ENCODE measurements at places on chromosomes 4 and X. TPM values are rescaled to one million over a fixed set of nuclear protein-coding genes. Genes with fewer than 3 reads are reported as not detected.

DNA sequence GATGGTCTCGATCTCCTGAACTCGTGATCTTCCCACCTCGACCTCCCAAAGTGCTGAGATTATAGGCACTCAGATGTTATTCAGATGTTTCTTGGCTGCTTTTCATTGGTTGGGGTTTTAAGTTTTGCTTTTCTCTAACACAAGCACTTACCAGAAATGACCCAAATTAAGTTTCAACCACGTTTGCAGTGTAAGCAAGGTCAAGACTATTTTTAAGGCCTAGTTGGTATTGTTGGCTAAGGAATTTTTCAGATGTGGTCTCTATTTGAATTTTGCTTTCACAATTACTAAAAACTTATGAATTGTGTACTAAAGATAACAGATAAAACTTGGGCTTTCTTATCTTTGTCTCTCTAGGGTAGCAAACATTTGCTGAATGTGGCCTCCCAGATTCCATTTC lies 1756.9 kb upstream of the TENM3 start:
- no peaks in the 10 kb centered on the region for H3K27me3 ChIP-seq
- DNase-seq = no peak
- no peak overlapping the region for H3K4me3 ChIP-seq
- H3K27ac ChIP-seq = no peak overlapping the region
- no peaks in the 10 kb centered on the region for H3K36me3 ChIP-seq

DNA sequence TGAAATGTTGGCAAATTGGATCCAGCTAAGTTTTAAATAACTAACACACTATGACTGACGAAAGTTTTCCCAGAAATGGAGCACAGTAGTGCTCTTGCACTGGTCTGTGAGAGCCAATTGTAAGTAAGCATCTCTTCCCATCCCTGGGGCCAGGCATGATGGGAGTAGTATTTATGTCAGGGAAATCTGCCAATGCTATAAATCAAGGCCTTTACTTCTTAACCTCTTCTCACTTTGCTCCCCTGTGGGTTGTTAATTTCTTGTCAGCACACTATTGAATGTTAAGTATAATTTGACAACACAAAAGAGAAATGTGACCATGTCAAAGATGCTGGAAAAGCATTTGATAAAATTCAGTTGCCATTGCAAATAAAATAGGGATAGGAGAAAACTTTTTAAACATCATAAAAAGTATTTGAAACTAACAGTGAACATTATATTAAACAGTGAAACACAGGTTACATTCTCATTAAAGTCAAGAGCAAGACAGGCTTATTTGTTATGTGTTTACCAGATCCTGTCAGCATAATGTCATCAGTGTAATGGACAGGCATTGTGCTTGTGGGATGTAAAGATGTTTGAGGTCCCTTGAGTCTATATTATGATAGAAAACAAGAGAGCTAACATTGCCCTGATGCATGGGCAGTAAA lies 5.0 kb downstream of the F8A1 start:
- H3K36me3 ChIP-seq = no peaks in the 10 kb centered on the region
- DNase-seq = no peak
- no peak overlapping the region for H3K4me3 ChIP-seq
- no peaks in the 10 kb centered on the region for H3K27me3 ChIP-seq

GPR78 gene
- 0.07 TPM for total RNA-seq

DNA sequence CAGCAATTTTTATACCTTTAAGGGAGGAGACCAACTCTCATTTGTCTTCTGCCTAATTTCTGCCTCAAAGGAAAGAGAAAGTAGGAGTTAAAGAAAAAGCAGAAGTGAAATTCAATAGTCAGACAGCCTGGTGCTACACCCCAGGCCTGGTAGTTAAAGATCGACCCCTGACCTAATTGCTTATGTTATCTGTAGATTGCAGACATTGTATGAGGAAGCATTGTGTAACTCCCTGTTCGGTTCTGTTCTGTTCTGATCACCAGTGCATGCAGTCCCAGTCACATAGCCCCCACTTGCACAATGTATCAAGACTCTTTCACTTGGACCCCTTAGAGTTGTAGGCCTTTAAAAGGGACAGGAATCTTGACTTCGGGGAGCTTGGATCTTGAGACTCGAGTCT lies 335.9 kb upstream of the AR start:
- DNase-seq = no peak
- H3K4me3 ChIP-seq = no peak overlapping the region
- no peaks in the 10 kb centered on the region for H3K27me3 ChIP-seq
- H3K36me3 ChIP-seq = no peaks in the 10 kb centered on the region

GRCh38 chrX:83446355-83446754 lies 61.7 kb upstream of the POU3F4 start:
- H3K27me3 ChIP-seq = no peaks in the 10 kb centered on the region
- DNase-seq = no peak
- H3K4me1 ChIP-seq = no peaks in the 10 kb centered on the region
- no peak overlapping the region for H3K4me3 ChIP-seq
- no peaks in the 10 kb centered on the region for H3K36me3 ChIP-seq
- H3K27ac ChIP-seq = no peak overlapping the region

SLC25A31 gene
- total RNA-seq = 0.04 TPM

DNA sequence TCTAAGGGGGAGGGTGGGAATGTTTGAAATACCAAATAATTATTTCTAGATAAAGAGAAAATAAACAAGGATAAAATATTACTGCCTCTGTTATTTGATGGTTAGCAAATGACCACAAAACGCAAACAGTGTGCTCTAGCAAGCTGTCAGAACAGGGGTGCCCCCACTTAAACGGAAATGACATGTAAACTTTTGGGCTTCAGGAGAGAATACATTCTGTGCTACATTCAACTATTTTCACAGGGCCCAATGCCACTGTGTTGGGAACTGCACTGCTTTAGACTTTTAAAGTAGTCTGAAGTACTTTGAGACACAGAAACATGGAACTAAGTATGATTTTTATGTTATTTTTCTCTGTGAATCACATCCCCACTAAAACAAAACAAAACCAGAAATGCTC lies 14.1 kb downstream of the CD40LG start:
- H3K4me1 ChIP-seq = no peaks in the 10 kb centered on the region
- no peak overlapping the region for H3K4me3 ChIP-seq
- H3K36me3 ChIP-seq = no peaks in the 10 kb centered on the region
- DNase-seq = no peak
- no peak overlapping the region for H3K27ac ChIP-seq

- no peak overlapping the region for H3K27ac ChIP-seq
- DNase-seq = no peak
- no peak overlapping the region for H3K4me3 ChIP-seq
- no peaks in the 10 kb centered on the region for H3K27me3 ChIP-seq
These were observed 219.3 kb upstream of the LDB2 start for GRCh38 chr4:17117746-17118145.

- peaks cover 14% of the 10 kb centered on the region for H3K36me3 ChIP-seq
- no peaks in the 10 kb centered on the region for H3K4me1 ChIP-seq
- H3K27ac ChIP-seq = no peak overlapping the region
- no peak overlapping the region for H3K4me3 ChIP-seq
- no peaks in the 10 kb centered on the region for H3K27me3 ChIP-seq
These were observed 50.2 kb downstream of the ZNF827 start for GRCh38 chr4:145888393-145888792.

- no peaks in the 10 kb centered on the region for H3K36me3 ChIP-seq
- H3K27me3 ChIP-seq = peaks cover 10% of the 10 kb centered on the region
- peaks cover 7% of the 10 kb centered on the region for H3K4me1 ChIP-seq
- DNase-seq = no peak
- H3K4me3 ChIP-seq = no peak overlapping the region
These were observed 4.4 kb upstream of the ABLIM2 start for GRCh38 chr4:8163026-8163425.

DNA sequence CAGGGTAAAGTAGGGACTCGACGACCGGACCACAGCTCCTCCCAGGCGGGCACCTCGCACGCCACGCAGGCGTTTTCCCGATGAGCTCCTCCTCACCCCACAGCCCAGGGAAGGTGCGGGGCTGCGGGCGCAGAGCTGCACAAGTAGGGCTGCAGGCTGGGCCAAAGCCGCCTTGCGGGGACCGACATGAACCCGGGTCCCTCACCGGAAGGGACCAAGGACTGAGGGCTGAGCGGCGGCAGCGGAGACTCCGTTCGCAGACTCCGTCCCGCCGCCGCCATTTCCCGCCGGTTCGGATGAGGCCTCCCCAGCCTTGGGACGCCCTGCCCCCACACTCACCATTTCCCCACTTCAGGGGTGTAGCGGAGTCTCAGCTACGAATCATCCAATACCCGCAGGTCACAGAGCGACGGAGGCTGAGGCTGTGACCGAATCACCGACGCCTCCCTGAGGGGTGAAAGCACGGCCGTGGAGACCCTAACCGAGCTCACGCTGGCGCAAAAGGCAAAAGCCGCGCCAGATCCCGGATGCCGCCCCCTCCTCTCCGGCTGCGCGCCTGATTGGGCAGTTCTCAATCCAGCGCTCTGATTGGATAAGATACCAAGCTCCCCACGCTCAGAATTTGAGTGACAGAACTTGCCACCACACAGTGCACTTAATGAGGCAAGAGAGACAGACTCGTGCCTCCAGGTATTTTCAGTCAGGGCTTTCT lies at the start of gene ZNF732:
ZNF732 (minus strand) TSS at position 506 of the 712 bp plus-strand sequence; CDS start at position 342, 164 bp downstream.
- no peak within 1 kb of the TSS for H3K27ac ChIP-seq
- H3K4me3 ChIP-seq = no peak within 1 kb of the TSS

GAGE12E gene
- not detected for total RNA-seq

ARHGAP36 gene
- total RNA-seq = not detected

DNA sequence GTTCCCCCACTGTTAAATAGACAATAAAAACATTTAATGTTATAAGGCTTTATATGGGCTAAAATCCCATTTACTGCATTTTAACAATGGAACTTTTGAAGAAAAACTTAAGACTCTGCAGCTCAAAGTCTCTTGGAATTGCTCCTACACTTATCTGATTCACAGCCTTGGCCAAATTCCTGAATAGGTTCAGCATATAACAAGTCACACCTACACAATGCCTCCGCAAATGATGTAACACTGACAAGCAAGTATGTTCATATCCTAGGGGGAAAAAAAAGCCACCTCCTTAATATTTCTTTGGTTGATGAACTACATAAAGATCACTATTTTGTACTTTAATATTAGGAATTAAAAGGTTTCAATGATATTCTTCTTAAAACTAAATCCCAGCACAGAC lies 34.5 kb downstream of the RPS6KA6 start:
- no peaks in the 10 kb centered on the region for H3K4me1 ChIP-seq
- no peaks in the 10 kb centered on the region for H3K36me3 ChIP-seq
- H3K4me3 ChIP-seq = no peak overlapping the region
- H3K27me3 ChIP-seq = no peaks in the 10 kb centered on the region
- DNase-seq = no peak

GRCh38 chrX:97756879-97757278 lies 873.2 kb downstream of the RPA4 start:
- no peaks in the 10 kb centered on the region for H3K27me3 ChIP-seq
- H3K27ac ChIP-seq = no peak overlapping the region
- DNase-seq = no peak
- H3K36me3 ChIP-seq = no peaks in the 10 kb centered on the region

DNA sequence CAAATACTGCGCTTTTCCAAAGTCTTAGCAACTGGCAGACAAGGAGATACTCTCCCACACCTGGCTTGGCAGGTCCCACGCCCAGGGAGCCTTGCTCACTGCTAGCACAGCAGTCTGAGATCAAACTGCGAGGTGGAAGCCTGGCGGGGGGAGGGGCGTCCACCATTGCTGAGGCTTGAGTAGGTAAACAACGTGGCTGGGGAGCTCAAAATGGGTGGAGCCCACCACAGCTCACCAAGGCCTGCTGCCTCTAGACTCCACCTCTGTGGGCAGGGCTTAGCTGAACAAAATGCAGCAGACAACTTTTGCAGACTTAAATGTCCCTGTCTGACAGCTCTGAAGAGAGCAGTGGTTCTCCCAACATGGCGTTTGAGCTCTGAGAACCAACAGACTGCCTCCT lies 23.0 kb upstream of the NFKB1 start:
- peak overlapping the region; percentile 59 for H3K4me3 ChIP-seq
- H3K36me3 ChIP-seq = no peaks in the 10 kb centered on the region
- H3K27me3 ChIP-seq = no peaks in the 10 kb centered on the region
- DNase-seq = peak; percentile 52
- H3K27ac ChIP-seq = no peak overlapping the region

PRAF2 gene
- not detected for total RNA-seq

GRCh38 chr4:86108137-86108536 lies 251.7 kb downstream of the MAPK10 start:
- no peak for DNase-seq
- no peak overlapping the region for H3K27ac ChIP-seq
- no peaks in the 10 kb centered on the region for H3K27me3 ChIP-seq
- H3K4me1 ChIP-seq = peaks cover 15% of the 10 kb centered on the region
- no peaks in the 10 kb centered on the region for H3K36me3 ChIP-seq

DNA sequence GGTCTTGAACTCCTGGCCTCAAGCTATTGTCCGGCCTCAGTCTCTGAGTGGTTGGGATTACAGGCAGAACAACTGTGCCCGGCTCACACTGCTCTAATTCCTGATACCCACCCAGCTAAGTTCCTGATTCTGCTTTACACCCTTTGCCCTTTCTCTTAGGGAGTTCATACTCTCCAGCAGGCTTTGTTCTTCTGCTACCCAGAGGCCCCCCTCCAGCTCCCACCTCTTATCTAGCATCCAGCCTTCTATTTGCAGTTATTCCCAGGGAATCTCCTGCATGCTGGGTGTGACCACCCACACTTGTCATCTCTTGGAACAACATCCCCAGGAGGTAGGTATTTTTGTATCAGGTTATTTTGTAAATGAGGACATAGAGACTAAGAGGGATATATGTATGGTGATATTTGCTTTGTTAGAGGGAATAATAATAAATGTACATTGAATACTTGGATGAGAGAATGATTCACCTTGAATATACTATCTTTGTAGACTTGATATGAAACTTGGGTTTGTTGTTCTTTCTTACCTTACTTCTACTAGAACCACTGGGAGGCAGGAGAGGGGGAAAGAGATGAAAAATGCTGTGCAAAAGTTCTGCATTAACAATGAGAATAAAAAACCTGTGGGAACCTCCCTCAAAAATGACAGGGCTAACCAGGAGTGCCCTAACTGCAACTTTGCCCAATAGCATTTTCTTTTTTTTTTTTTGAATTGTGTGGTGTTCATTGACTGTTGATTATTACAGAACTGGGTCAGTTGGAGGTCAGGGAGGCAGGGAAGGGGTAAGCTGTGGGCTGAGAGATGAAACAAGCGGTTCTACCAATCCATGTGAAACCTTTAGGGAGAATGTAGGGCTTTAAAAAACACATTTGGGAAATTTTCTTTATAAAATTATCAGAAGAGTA lies 157.4 kb downstream of the SPRY1 start:
- no peaks in the 10 kb centered on the region for H3K27me3 ChIP-seq
- peaks cover 63% of the 10 kb centered on the region for H3K4me1 ChIP-seq
- H3K27ac ChIP-seq = peak overlapping the region; percentile 98
- H3K36me3 ChIP-seq = no peaks in the 10 kb centered on the region

GRCh38 chrX:112826023-112826422 lies 14.6 kb downstream of the AMOT start:
- no peak overlapping the region for H3K27ac ChIP-seq
- H3K27me3 ChIP-seq = no peaks in the 10 kb centered on the region
- DNase-seq = no peak
- H3K4me3 ChIP-seq = no peak overlapping the region
- H3K36me3 ChIP-seq = no peaks in the 10 kb centered on the region

NLGN4X gene
- total RNA-seq = not detected

ZNF711 gene
- total RNA-seq = 3.8 TPM

- no peak for DNase-seq
- no peaks in the 10 kb centered on the region for H3K4me1 ChIP-seq
- H3K27ac ChIP-seq = no peak overlapping the region
- no peak overlapping the region for H3K4me3 ChIP-seq
- no peaks in the 10 kb centered on the region for H3K27me3 ChIP-seq
- H3K36me3 ChIP-seq = no peaks in the 10 kb centered on the region
These were observed 39.5 kb upstream of the PTPN13 start for GRCh38 chr4:86554646-86555045.

Data from HepG2 (cell line).